Smooth muscle cell of trachea (primary cell): ENCODE measurements at places on chromosomes 3 and 15. TPM values are rescaled to one million over a fixed set of nuclear protein-coding genes. Genes with fewer than 3 reads are reported as not detected.

The PDZRN3 gene
- total RNA-seq: 51.2 and 78.2 TPM in 2 replicates

The SNURF gene
- total RNA-seq: 14.0 and 17.2 TPM in 2 replicates

The GRM2 gene
- total RNA-seq: 0.15 and 0.17 TPM in 2 replicates

The CLEC3B gene
- total RNA-seq: 12.1 and 32.3 TPM in 2 replicates

The LINGO1 gene
- total RNA-seq: not detected in 2 replicates

The XCR1 gene
- under 0.01 TPM in 1 of 2 replicates, not detected in the other for total RNA-seq
